Activated CD4-positive, CD25-positive, alpha-beta regulatory T cell treated with anti-CD3 and anti-CD28 coated beads, Interleukin-2, amount 50 U/mL, for 24 hours (primary cell): ENCODE measurements at places on chromosomes 4 and X.

DNA sequence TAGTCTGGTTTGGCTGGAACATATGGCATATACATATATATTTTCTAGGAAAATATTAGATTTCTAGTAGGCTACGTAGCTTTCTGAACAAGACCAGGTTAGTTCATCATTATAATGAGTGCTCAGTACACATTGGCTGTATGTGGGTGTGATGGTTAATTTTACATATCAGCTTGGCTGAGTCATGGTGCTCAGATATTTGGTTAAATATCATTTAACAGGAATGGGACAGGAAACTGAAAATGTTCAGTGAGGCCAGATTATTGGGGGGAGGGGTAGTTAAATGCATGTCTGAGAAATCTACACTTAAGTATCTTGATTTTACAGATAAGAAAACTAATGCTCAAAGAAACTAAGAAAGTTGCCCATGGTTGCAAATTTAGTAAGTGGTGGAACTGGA lies 160.1 kb downstream of the RBMX2 start:
- ATAC-seq: no peak

DNA sequence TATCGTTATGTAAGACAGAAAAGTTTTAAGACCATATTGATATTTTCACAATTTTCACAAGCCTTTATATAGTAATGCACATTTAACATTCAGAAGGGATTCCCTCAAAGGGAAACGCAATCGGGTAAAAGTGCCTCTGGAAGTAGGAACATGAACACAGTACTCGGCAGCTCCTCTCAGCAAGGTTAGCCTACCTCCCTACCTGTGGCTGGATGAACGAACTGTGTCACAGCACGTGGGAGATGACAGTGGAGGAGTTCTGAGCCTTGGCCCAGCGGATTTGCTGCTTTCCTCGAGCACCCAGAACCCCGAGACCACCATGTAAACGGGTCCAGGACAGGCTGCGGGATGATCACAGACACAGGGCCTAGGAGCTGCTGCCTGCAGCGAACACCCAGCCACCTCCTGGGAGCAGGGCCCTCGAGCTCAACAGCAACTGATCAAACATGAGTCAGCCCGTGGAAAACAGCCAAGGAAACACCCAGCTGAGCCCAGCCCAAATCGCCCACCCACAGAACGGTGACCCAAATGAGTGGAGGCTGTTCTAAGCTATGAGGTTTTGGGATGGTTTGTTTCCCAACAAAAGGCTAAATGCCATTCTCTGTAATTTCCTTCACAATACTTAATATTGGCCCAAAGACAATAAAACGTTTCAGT lies 30.4 kb downstream of the FAT1 start:
- ATAC-seq: no peak

DNA sequence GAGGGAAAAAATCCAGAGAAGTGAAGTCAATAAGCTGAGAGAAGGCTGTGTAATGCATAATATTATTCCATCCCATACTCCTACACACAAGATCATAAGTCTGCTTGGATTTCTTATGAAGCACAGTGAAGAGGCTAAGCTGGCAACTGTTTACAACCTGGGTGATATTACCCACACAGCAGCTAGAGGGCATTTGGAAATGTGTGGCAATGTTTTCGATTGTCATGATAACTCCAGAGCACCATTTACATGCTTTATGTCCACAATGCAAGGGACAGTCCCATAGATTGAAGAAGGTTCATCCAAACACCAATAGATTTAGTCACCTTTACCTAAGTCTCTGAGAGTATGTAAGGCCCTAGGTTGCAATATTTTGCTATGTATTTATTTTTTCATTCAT lies 412.2 kb downstream of the PPP3CA start:
- no peak for ATAC-seq

DNA sequence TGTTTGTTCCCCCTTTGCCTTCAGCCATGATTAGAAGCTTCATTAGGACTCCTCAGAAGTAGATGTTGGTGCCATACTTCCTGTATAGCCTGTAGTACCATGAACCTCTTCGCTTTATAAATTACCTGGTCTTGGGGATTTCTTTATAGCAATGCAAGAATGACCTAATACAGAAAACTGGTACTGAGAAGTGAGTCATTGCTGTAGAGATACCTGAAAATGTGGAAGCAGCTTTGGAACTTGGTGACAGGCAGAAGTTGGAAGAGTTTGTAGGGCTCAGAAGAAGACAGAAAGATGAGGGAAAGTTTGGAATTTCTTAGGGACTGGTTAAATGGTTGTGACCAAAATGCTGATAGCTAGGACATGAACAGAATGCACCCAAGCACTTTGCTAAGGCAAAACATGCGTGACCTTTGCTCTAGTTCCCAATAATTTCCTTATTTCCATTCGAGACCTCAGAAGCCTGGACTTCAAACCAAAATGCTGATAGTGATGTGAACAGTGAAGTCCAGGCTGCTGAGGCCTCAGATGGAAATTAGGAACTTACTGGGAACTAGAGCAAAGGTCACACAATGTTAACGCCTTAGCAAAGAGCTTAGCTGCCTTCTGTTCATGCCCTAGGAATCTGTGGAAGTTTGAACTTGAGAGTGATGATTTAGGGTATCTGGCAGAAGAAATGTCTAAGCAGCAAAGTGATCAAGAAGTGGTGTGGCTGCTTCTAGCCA lies 3.0 kb upstream of the USP46 start:
- ATAC-seq: no peak

DNA sequence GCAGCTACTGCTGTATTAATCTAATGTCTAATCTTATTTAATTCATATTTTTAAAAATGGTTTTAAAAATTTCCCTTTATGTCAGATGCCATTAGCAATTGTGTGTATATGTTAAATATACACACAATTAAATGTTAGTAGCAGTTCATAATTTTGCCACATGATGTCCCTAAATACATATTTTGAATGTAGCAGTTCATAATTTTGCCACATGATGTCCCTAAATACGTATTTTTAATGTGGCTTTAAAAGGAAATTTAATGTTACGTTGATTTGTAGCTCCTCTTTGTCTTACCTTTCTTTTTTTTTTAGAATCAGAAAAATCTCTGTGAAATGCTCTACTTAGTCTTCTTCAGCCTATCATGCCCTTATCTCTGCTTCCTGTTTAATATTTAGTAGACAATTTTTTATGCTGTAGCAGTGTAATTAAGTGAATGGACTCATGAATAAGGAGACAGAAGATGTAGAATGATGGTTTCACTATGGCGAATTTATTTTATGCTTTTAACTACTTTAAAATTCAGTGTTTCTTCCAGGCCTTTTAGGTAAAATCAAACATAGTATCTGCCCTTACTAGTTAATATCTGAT lies 26.1 kb downstream of the RBM46 start:
- ATAC-seq: no peak

DNA sequence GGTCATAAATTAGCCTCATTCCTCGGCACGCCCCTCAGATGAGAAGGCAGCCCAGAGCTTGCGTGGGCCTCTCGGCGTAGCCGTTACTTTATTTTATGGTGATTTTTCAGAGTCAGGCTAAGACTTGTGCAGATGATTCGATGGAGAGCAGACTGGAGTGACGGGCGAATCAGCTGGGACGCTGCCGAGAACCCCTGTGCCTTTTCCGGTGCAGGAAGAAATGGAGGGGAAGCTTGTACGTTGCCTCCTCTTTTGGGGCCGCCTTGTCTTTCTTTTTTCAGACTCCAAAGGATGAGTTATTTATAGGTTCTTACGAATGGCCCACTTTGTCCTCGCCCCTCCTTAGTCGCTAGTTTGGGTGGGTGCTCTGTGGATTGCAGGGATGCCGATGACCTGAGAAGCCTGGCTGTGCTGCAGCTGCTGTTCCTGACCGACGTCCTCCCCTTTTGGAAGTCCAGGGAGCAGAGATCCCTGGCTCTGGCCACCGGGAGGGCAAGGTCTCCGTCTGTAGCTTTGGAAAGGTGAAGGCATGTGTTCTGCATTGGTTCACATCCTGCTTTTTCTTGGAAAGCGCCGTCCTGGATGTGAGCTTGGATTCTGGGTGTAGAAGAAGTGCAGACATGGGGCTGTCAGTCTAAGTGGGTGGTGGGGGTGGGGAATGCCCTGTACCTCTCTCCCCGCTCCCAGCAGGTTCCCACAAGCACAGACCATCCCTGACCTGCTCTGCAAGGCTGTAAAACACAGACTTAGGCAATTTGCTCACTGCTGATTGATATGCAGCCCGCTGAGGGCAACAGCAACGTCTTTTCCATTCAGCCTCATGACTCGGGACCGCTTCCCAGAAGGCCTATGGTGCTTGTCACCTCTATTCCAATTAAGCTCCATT lies 9.3 kb downstream of the SORCS2 start:
- no peak for ATAC-seq

DNA sequence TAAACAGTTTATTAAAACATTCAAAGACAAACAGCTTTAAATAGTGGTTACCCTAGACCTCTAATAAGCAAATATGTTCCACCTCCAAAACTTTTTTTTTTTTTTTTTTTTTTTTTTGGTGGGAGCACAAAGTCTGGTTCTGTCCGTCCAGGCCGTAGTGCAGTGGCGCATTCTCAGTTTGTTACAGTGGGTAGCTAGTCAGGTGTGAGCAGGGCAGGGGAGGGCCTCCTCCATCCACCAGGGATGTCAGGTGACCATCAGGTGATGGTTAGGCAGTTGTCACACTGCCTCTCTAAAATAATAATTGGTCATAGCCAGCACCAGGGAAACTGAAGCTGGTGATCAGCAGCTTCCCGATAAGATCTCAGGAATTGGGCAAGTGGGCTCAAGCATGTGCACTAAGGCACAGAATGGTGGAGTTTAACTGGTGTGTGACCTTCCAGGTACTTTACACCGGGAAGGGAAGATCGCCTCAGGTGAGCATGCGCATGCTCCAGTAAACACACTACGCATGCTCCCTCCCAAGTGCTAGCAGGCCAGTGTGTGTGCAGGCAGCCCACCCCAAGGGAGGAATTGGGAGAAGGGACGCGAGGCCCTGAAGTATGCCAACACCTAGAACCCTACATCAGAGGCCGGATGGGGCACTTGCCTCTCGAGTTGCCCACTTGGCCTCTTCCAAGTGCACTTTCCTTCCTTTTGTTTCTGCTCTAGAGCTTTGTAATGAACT lies 27.2 kb downstream of the TNIP2 start:
- ATAC-seq: no peak

DNA sequence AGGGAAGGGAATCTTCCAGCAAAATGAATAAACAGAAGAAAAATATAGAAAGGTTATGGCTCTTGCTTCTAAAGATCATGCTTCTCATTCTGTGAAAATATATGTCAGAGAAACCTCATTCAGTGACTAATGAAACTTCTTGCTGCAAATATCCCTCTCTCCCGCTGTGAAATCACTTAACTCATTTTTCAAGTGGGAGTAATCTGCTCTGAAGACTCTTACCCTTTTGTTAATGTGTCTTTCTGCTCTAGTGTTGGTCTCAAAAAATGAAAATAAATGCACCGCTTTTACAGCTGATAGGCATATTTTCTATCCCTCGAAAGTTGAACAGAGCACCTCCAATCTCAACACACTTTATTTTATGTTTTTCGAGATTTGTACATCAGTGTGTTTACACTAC lies 252.3 kb downstream of the NLGN4X start:
- ATAC-seq: no peak

DNA sequence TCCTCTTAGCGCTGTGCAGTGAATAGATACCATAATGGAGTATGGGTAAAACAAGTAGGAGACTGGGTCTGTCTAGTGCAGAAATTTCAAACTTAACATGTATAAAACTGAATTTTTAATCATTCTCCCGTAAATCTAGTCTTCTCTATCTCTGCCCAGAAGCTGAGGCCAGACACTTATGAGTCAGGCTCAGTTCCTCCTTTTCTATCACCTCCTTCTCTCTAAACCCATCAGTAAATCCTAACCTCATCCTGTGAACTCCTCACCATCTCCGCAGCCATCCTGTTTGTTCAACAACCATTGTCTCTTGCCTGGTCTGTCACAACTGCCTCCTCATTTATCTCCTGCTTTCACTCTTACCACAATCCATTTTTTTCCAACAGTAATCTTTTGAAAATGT lies 19.8 kb upstream of the SGMS2 start:
- ATAC-seq: no peak

GRCh38 chrX:72031634-72032033 lies 100.1 kb downstream of the RTL5 start:
- ATAC-seq: no peak

- ATAC-seq: peak; percentile 58
These were observed 275.2 kb downstream of the SPRY1 start for GRCh38 chr4:123671636-123672404.

DNA sequence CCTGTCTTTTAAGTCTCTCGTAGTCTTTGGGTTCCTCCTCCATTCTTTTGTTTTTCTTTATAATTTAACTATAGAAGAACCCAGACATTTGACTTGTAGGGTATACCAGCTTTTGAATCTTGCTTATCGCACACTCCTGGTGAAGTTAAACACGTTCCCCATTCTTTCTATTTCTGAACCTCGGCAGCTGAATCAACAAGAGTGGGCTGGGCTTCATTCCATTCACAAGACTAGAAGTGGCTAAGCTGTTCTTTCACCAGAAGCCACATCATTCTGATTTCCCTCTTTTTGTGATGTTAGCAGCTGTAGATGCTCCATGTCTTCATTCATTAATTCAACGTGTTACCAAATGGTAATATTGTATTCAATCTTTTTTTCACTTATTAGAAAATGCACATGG lies 167.9 kb downstream of the CORIN start:
- no peak for ATAC-seq

DNA sequence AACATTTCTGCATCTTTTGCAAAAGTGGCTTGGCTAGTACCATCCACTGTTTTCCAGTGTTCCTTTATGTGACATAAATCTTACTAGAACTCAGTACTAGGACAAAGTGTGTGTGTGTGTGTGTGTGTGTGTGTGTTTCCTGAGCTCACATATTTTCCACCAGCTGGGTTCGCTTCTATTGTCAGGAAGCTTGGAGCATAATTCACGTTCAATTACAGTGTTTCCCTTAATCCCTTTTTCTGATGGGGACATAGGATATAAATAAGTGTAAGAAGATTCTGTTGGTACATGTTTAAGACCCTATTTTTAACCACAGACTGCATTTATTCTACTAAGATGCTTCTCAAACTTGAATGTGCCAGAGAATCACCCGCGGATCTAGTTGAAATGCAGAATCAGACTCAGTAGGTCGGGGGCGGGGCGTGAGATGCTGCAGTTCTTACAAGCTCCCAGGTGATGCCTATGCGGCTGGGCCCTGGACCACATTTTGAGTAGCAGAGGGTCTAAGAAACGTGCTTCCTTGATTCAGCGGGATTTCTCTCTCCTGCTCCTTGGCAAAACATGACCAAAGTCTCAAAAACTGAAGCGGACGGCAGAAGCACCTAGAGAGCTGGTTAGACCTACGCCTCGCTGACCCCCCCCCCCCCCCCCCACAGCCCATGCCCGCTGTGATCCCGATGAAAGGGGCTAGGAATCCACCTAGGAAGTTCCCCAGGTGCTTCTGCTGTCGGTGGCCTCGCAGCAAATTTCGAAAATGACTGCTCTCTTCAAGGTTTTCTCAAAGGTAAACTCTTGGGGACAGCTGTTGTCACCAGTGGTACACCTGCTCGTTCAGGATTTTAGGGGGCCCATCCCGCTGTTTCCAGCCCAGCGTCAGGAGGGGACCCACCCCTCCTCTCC lies 797 bp downstream of the CD99L2 start:
- peak; percentile 1 for ATAC-seq

DNA sequence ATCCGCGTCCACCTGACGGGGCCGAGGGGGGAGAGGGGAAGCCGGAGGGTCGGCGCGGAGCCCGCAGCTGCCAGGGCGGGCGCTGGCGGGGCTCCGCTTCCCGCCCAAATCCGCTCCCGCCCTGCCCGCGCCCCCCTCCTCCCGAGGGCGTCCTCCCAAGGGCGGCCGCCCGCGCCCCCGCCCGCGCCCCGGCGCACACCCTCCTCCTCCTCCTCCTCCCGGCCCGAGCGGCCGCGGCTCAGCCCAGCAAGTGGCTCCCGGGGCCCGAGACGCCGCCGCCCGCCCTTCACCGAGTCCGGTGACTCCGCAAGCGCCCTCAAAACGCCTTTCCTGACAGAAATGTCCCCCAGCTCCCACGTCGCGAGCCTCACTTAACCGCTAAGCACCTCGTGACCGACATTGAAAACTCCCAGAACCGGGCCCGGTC lies 487 bp downstream of the HMGB2 start:
- ATAC-seq: no peak
